Kidney epithelial cell (primary cell): ENCODE measurements at places on chromosomes 13 and 19. TPM values are rescaled to one million over a fixed set of nuclear protein-coding genes. Genes with fewer than 3 reads are reported as not detected.

DNA sequence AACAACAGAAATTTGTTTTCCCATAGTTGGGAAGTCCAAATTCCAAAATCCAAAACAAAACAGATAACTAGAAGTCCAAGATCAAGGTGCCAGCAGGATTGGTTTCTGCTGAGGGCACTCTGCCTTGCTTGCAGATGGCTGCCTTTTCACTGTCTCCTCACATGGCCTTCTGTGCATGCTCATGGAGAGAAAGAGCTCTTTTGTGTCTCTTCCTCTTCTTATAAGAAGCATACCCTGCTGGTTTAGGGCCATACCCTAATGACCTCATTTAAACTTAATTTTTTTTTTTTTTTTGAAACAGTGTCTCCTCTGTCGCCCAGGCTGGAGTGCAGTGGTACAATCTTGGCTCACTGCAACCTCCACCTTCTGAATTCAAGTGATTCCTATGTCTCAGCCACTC lies 1974.1 kb upstream of the PCDH20 start:
- no peak for DNase-seq

DNA sequence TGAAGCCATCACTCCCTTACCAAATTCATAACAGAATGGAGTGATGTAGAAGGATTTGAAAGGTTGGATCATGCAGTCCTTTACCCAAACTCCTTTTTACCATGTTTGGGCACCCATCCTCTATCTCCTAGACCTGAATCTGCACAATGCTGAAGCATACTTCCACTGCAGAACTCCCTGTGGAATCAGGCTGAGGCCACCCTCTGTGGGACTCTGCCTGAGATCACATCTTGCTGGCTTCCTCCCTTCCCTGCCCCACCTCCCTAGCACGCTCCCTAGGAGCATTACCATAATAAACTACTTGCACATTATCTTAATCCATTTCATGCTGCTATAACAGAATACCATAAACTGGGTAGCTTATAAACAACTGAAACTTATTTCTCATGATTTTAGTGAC lies 68.4 kb upstream of the VSTM2B start:
- no peak for DNase-seq

- no peak for DNase-seq
Measured at GRCh38 chr19:46564701-46565100, 36.4 kb upstream of the CALM3 start.

DNA sequence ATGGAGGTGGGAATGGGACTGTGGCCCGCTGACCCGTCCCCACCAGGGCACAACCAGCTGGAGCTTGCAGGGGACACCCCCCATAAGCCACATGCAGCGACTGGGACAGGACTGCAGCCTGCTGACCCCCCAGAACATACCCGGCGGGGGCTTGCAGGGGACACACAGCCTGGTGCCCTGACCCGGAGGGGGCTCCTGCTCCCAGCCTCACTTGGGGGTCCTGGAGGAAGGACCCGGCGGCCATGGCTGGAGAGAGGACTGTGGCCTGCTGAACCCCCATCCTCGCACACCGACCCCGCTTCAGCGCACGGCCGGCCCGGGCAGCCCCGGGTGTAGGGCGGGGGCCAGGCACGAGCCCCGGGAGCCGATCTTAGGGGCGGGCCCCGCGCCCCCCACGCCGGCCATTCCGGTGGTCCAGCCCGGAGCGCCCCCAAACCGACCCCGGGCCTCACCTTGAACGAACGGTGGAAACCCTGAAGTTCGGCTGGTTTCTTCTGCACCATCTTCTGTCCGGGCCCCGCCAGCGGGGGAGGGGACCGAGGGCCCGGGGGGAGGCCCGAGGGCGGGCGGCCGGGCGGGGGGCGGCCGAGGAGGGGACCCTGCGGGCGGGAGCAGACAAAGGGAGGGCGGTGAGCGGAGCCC lies 574 bp downstream of the MKNK2 start:
- no peak for DNase-seq

Gene TNNI3
- 2.7 and 4.7 TPM in 2 replicates for total RNA-seq
